NCI-H345 (cell line): ENCODE measurements at places on chromosomes 2 and 18.
A peak's percentile ranks its signal among the peaks of the same experiment; 100 is the strongest.

- no peak for DNase-seq
These were observed 4.9 kb downstream of the SMAD7 start for GRCh38 chr18:48945953-48946217.

DNA sequence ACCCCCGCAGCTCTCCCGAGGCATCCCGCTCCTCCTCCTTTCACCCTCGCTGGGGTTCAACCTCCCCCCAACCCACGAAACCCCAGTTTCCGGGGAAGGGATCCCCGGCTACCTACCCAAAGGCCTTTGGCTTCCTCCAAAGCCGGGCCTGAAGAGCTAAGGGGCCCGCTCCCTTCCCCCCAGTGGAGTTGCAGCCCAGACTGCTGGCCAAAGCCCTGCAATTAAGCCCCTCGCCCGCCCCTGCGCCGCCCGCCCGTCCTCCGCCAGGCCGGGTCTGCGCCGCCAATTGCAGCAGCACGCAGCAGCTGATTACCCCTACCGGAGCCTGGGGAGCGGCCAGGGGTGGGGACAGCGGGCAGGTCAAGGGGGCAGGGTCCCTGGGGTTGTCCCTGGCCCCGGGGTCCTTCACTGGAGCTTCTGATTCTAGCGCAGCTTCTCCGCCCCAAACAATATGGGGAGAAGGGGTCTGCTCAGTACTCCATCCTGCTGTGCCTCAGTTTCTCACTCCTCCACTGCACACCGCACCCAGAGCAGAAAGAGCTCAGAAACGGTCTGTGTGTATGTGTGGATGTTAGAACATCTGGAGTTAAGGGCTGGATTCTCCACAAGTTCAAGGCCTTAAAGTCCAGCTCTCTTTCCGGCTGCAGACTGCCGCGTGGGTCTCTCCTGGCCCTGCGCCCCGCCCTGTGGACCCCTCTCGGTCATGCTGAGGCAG lies 16.9 kb downstream of the WNT10A start:
- no peak for DNase-seq

DNA sequence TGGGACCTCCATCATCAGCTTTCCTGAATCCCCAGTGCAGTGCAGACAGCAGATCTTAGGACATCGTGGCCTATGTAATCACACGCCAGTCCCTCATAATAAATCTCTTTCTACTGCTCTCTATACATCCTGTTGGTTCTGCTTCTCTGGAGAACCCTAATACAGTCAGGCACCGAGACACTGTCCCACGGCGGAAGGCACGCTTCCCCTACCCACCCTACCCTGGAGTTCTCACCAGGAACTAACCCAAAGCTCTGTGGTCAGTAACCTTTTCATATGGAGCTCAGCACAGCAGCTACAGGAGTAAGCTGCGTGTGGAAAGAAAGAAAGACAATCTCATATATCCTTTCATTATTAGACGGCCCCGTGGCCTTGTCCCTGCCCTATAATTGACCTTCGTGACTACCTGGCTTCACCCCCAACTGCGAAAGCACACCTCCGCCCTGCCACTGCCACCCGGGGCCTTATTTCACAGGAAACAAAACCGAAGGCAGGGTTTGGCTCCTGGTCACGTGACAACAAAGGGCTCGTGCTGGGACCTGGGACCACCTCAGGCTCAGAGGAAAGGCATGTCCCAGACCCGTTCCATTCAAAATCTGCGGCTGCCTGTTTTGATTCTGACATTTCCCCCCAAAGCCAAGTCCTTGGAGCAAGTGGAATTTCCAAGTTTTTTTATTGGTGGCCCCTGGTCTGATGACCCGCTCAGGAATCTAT lies 99.7 kb upstream of the ODC1 start:
- DNase-seq = no peak

GRCh38 chr18:58394602-58395425 lies 234.1 kb downstream of the ALPK2 start:
- no peak for DNase-seq

GRCh38 chr2:44547718-44548117 lies 186.0 kb downstream of the CAMKMT start:
- DNase-seq = peak; percentile 36

- peak; percentile 67 for DNase-seq
These were observed 1795.7 kb upstream of the PIK3C3 start for GRCh38 chr18:40159141-40160017.

DNA sequence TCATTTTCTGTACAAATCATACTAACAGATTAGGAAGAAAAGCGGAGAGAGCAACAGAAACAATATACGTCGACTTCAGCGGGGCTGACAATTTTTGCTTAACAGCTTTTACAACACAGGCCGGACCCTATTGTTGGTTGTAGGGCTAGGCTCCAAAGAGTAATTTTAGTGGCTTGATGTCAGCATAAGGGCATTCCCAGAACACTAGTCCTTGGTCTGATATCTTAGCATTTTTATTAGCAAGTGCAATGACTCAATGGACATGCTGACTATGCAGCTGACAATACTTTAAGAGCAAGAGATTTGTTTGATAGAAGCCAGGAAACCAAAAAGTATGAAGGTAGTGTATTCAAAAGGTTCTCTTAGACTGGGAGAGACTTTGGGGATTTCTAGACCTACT lies 209.9 kb downstream of the LNPK start:
- DNase-seq = no peak

DNA sequence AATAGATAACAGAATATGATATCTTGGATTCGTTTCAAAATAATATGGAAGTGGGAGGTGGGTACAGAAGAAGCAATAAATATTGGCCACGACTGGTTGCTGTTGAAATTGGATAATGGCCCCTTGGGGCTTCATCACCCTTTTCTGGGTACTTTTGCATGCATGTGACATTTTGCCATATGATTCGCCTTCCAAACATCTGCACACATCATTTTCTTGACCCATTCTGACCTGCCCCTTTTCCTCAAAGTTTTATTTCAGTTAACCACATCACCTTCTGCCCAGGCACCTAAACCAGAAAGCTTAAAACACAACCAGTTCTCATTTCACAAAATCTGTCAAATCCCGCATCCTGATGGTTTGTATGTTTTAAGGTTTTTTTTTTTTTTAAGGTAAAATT lies 116.7 kb upstream of the AGAP1 start:
- no peak for DNase-seq

DNA sequence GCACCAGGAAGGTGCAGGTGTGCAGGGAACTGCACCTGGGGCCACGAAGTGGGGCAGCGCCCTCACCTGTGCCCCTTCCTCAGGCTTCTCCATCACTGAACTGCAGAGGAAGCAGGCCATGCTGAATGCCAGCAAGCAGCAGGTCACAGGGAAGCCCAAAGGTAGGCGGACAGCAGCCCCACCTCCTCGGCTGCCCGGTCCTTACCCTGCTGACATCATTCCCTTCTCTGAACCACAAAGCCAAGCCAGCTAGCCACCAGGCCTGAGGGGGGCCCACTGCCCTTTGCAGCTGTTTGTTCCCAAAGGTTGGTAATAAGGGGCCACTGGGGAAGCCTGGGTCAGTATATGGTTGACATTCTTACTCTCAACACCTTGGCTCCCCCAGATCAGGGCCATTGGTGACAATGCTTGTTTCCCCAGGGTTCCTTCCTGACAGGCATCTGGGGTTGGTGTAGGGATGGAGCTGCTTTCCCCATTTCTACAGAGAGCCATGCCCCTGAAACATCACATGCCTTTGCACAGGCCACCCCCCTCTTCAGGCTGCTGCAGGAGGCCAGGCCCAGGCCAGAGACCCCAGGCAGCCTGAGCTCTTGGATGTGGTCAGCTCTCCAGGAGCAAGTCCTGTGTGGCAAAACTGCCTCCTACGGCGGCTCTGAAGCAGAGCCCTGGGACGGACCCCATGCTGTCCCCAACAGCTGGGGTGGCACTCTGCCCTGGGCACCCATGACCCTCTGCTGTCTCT lies 47.8 kb downstream of the FAM168B start:
- no peak for DNase-seq

DNA sequence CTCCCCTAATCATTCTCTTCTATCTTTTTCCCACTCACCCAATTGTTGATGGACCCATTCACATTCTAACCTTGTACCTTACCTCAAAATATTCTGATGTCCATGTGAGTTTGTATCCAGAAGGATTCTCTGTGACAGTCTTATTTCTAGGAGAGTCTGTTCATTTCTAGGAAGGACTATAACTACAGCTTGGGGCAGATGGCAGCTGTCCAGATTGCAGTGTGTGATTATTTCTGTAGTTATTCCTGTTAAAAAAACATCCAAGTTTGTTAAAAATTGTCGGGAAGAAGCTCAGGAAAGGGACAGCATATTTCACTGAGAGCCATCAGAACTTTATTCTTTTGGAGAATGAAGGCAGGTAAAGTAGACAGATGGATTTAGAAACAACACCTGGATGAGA lies 142.6 kb downstream of the RAPGEF4 start:
- no peak for DNase-seq

GRCh38 chr2:86556508-86556907 lies 6.7 kb downstream of the CHMP3 start:
- DNase-seq = peak; percentile 56

DNA sequence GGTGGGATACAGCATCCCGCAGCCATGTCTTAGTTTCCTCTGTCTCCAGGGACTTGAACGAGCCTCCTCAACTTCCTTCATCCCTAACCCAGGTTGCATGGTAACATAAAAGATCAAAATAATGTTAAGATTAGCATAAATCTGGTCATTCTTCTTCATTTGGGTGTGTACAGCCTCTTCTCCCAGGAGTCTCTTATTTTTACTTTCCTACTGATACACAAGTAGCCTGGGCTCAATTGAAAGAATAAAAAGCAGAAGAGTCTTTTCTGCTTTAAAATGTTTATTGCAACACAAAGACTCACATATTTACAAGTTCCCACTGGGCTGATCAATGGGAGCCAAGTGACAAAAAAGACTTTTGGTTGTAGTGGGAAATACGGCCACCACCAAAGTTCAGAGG lies 137.9 kb upstream of the PID1 start:
- DNase-seq = no peak

GRCh38 chr2:157301307-157301706 lies 24.3 kb downstream of the ERMN start:
- DNase-seq = no peak

GRCh38 chr2:213189001-213189899 lies 37.8 kb upstream of the IKZF2 start:
- DNase-seq = peak; percentile 38

DNA sequence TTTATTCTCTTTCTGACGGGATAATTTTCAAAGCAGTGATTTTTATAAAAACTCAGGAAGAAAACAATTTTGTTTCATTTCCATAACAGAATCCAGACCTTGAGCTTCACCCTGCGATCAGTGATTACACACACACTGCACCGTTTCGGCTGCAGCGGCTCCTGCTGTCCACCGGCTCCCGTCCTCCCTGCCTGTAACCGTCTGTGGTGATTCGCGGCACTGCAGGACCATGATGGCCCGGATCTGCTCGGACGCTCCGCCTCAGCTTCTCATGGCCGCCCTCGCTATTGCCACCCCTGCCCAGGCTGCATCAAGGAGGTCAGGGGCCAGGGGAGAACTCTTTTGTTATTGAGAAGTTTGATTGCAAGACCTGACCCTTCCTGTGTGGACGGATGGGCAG lies 246.1 kb downstream of the TWIST2 start:
- DNase-seq = no peak

DNA sequence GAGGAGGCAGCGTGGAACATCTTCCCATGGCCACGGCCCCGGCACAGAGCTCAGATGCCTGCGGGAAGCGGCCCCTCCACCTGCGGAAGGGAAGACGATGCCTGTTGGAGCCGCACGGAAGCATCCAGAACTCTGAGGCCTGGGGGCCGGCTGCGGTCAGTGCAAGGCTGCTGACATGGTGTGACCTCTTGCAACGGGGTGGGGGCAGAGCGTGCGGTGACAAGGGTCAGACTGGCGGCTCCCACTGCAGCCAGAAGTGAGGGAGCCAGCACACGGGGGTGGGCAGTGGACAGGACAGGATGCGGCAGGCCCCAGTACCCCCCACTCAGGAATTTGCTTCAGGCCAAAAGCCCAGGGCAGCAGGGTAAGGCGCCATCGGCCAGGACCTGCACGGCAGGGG lies 48.8 kb downstream of the SLC66A2 start:
- DNase-seq = no peak

- no peak for DNase-seq
These were observed 34.9 kb downstream of the LTBP1 start for GRCh38 chr2:32981612-32982011.

- no peak for DNase-seq
These were observed 23.6 kb downstream of the CNTNAP5 start for GRCh38 chr2:124048664-124049063.

- DNase-seq = no peak
These were observed 65.0 kb upstream of the HPCAL1 start for GRCh38 chr2:10237392-10238321.

DNA sequence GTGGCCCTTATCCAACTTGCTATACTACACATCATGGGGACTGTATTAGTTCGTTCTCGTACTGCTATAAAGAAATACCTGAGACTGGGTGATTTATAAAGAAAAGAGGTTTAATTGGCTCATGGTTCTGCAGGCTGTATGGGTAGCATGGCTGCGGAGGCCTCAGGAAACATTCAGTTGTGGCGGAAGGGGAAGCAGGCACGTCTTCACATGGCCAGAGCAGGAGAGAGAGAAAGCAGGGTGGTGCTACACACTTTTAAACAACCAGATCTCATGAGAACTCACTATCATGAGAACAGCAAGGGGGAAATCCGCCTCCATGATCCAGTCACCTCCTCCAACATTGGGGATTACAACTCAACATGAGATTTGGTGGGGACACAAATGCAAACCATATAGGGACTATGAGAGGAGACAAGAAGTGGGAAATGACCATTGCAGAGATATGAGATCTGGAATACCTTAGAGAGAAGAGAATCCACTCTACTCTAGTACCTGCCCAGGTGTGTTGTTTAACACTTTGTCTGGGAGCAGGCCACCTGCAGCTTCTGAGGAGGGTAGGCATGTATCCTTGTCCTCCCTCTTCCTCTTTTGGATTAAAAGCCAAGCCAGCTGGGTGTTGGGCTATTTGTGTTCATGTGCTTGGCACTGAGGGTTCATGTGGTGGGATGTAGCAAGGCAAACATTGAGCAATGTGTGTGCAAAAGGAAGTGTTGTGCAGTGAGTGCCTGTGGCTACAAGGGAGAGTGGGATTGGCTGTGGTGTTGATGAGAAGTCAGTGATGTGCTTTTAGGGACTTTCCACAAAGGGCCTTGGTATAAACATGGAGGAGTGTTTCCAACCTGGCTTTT lies 22.8 kb downstream of the TTLL4 start:
- DNase-seq = no peak

DNA sequence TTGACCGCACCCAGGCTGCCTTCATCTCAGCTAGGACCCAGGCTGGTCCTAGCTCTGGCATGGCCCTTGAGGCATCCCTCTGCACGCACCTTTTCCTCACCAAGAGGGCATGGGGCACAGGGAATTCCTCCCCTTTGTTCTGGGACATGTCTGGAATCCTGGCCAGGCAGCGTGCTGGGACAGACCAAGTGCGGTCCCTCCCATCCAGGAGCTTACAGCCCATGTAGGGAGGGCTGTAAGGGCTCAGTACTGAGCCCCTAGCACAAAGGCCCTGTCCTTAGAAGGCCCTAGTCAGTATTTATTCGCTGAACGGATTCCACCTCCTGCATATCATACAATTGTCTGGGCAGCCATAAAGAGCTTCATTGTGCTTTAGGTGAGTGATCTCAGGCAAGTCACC lies 3.0 kb downstream of the TMEM37 start:
- DNase-seq = no peak

- no peak for DNase-seq
These were observed 100.7 kb upstream of the MCFD2 start for GRCh38 chr2:47016172-47016913.
